Suppressor macrophage treated with lipopolysaccharide for 1 hour (primary cell): ENCODE measurements at places on chromosomes 1 and 21.
A peak's percentile ranks its signal among the peaks of the same experiment; 100 is the strongest.

GRCh38 chr1:30820299-30820698, 62.7 kb upstream of the LAPTM5 start:
- no peak for DNase-seq

DNA sequence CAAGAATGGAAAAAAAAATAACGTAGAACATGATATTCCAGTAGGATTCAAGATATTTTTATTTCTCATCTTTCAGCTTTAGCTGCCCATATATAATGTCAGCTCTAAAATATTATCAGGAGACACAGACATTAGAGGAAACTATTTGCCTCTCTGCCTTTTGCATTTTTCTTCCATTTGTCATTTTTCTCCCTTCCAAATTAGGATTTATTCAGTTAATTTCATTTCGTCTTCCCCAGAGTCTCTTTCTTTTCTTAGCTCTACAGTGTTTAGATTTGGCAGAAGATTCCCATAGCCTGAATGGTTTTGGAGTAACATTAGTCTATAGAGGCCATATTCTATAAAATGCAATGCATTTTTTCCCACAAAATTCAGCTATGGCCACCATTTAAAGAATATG, 5.1 kb upstream of the ENAH start:
- DNase-seq, result no peak

GRCh38 chr1:20291645-20292084, 990 bp downstream of the VWA5B1 start:
- no peak for DNase-seq

DNA sequence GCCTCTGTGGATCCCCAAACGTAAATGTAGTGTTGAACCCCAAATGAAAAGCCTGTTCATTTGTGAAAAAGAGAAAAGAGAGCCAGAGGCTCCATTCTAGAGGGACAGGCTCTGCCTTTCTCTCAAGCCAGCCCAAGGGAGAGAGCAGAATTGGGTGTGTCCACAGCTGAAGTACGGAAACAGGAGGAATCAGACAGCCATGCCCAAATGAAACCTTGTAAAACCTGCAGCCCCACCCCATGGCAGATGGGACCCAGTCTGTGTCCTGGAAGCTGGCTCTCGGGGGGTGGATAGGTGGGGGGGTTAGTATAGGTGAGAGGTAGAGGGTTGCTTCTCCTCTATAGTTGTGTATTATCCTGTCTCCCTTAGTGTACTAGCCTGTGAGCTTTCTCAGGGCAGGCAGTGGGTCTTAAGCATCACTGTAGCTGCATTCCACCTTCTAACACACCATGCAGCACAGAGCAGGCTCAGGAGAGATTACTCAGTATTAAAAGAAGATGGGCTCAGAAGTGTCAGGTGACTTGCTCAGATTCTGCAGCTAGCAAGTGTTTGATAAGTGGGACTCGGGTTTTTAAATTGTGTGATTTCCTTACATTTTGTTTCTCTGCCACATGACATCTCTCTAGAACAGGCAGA, 67.4 kb upstream of the SIPA1L2 start:
- no peak for DNase-seq

DNA sequence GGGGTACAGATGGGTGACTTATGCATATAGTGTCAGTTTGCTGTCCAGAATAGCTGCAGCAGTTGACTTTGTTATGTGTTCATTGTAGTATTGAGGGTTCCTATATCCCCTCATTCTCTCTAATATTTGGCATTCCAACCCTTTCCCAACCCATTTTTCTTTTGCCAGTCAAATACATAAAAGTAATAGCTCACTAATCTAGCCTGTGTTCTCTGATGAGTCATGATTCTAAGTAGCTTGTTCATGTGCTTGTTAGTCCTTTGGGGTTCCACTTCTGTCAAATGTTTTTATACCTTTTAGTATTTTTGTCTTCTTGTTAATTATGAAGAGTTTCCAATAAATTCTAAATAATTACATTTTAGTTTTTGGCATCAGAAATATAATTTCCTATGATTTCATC, 99.2 kb upstream of the MROH9 start:
- no peak for DNase-seq

DNA sequence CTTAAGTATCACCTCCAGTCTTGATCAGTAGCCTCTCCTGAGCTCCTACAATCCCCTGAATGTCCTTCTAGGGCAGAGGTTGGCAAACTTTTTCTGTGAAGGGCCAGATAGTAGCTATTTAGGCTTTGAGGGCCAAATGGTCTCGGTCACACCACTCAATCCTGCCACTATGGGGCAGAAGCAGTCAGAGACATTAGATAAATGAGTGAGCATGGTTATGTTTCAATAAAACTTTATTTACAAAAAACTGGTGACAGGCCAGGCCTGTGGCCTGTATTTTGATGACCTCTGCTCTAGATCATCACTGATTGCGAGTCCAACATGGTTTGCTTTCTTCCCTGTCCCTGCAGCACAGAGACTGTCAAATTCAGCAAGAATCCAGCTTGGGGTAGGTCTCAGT, 36.3 kb downstream of the LRP8 start:
- no peak for DNase-seq

DNA sequence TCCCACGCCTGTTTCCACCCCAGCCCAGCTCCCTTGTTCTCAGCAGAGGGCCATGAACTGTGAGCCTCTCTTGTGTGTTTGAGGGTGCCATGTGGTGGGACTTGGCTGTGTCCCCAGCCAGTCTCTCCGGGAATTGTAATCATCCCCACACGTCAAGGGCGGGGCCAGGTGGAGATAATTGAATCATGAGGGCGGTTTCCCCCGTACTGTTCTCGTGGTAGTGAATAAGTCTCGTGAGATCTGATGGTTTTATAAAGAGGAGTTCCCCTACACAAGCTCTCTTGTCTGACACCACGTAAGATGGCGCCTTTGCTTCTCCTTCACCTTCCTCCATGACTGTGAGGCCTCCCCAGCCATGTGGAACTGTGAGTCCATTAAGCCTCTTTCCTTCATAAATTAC, 57.2 kb upstream of the COL6A2 start:
- no peak for DNase-seq

GRCh38 chr1:70517444-70517843, 106.4 kb downstream of the CTH start:
- DNase-seq, result no peak

DNA sequence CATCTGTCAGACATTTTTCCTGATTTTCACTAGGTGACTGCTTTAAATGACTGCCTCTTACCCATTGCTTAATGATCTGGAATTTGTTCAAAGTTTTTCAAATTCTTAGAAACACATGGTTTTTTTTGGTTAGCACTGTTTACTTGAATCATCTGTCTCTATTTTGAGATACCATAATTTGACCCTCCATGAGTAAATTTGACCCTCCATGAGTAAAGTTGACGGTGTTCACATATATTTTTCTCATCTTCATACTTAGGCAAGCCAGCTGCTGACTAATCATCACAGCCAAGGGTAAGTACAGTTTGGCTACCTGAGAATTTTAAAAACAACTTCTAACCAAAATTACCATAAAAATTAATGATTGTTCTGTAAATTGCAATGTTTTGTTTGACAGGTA, 586.5 kb downstream of the PTBP2 start:
- DNase-seq, result no peak

DNA sequence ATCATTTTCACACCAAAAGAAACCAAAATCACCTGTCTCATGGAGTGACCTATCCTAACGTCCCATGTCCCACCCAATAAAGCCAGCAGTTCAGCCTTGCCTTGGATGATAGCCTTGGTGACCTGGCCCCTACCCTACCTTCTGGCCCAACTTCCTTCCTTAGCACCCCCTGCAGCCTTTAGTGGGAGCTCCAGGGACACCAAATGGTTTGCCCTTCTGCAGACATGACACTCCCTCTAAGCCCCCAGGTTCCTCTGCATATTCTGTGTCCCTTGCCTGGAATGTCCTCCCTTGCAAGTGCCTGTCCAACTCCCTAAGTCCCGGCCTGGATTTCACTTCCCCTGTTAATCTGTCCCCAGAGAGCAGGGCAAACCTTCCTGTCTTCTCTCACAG, 2.2 kb downstream of the SLFNL1 start:
- no peak for DNase-seq

DNA sequence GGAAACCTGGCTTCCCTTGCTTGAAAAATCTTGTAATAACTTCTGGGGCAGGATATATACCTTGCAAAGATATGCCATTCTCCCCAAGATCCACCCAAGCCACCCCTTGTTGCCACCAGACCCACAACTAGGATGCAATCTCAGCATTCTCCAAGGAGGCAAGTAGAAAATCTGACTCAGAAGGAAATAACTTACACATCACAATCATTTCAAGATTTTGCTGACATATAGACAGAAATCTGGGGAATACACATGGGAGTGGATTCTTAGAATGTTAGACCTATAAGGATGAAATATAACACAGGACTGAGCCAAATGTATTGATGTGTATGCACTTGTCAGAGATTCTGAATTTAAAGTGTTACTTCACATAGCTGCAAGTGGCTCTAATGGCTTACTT, 14.8 kb upstream of the ZDHHC18 start:
- no peak for DNase-seq

- DNase-seq, result peak; percentile 35
Measured at GRCh38 chr1:230351514-230351913, 74.6 kb downstream of the PGBD5 start.

GRCh38 chr21:46029186-46029924, 47.8 kb downstream of the COL6A1 start:
- DNase-seq, result no peak

DNA sequence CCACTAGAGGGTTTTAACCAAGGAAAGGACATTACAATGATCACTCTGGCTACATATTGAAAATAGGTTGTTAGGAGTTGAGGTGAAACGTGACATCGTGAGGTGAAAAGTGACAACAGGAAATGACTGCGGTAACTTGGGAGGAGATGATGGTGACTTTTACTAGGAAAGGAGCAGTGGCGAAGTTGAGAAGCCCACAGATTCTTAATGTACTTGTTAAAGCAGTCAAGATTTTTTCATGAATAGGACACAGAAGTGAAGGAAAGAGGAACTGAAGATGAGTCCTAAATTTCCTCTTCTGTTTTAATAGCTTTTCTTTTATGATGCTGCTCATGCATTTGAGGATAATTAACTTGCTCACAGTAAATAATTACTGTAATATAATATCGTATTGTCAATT, 59.5 kb downstream of the OMA1 start:
- DNase-seq, result no peak

- DNase-seq, result no peak
Measured at GRCh38 chr1:44545961-44546360, 128.3 kb downstream of the TMEM53 start.

- DNase-seq, result no peak
Measured at GRCh38 chr1:206723805-206724472, 39.2 kb downstream of the MAPKAPK2 start.
